Left lung (tissue), 14 donors: ENCODE measurements at places on chromosomes 7 and 10. TPM values are rescaled to one million over a fixed set of nuclear protein-coding genes. Genes with fewer than 3 reads are reported as not detected.

GRCh38 chr10:2761311-2761710 is 306.0 kb upstream of the PFKP start:
- DNase-seq, result no peak

DNA sequence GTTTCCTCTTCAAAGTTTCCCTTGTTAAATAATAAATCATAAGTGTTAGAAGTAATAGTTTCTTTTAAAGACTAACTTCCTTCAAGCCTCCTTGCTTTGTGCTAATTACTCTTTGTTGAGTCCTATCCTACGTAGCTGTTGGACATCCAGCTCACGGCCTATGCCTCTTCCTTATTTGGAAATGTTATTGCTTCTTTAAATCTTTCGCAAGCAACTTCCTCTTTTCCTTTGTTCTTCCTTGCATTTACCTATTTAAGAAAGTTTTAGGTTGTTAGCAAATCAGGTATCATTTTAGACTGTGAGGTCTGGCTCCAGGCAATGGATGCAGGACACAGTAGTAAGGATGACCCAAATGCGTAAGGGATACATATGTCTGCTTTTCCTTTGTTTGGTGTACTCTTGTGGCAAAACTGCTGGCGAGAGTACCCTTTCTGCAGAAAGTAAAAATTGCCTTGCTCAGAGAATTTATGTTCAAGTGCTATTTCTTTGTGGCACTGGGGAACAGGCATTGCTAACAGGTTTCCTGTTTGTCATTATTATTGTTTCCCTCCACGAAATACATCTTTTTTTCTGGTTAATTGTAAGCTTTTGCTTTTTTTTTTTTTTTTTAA is 110.5 kb downstream of the DYNC2I1 start:
- no peak for DNase-seq

DNA sequence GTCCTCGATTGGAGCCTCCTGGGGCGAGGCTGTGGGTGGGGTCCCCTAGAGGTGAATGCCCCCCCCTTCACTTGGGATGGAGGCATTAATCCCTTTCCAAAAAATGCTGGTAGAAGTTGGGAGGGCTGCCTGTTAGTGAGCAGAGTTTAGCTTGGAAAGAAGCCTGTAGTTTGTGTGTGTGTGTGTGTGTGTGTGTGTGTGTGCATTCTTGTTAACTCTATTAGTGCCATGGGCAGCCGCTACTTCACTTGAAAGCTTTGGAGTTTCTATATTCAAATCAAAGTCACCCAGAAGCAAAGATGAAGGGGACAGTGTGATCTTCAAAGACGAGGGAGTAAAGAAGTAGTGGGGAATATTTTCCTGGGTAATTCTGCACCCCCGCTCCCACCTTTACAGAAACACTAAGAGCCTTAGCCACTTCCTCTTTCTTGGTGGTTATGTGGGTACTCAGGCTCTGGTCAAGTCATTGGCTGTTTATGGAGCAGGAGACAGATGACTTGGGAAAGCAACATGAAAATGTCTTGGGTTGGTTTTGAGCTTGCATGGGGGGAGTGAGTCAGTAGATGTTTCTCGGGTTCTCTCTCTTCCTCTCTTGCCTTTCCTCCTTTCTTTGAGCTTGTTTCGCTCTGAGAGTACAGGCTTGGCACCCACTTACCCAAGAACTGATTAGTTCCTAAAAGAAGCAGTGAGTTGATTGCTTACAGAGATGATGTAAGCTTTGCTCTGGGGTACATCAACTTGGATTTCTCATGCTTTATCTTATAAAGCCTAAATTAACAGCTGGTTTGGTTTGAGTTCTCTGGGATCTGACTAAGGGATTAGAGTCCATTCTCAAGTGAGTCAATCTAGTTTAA is 35.9 kb downstream of the TCF7L2 start:
- DNase-seq, result no peak

METTL2B gene
- total RNA-seq, result 27.4 TPM

GRCh38 chr7:22732556-22733126 is 5.6 kb downstream of the IL6 start:
- DNase-seq, result no peak

PAX2 gene
- total RNA-seq, result not detected

- DNase-seq, result no peak
Observed at GRCh38 chr7:134763960-134764359, 15.5 kb upstream of the CALD1 start.
